ENCODE measurements at places on chromosomes 1 and 21.
A peak's percentile ranks its signal among the peaks of the same experiment; 100 is the strongest.

- no peak for DNase-seq
These were observed 140.1 kb downstream of the TGFBR3 start for GRCh38 chr1:91745640-91746373.

- DNase-seq, result no peak
These were observed 29.0 kb upstream of the CTBS start for GRCh38 chr1:84603223-84603622.

DNA sequence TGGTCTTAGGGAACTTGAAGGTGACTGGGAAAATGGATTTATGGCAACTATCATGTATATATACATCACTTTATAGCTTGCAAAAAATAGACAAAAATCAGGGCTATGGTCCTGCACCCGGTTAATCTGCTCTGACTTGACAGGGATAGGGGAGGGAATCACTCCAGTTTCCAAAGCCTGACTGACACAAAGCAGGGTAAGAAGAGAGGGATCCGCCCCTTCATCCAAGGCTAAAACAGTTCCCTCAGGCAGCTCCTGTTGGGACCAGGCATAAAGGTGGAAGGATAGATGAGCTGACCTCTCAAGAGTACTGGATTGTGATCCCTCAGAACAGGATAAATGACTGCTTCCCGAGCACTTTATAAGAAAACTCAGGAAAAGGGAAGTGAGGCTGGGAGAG is 1.4 kb downstream of the PBXIP1 start:
- no peak for DNase-seq

GRCh38 chr1:221117548-221117951 is 238.3 kb downstream of the HLX start:
- no peak for DNase-seq

DNA sequence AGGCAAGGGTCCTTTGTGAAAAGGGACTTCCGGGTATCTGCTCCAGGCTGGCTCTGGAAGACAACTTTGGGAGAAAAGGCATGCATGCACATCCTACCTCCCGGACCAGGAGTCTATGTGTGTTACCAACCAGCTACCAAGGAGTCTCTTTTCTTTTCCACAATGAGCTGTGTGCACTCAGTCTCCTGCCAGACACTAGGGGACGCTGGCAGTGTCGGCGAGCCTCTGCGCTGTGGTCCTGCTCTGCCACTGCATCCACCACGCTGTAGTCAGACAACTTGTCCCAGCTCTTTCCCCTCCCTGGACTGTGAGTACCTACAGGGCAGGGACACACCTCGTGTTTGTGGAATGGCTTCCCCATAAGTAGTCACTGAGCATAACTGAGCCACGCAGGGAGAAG is 5.1 kb upstream of the SSR2 start:
- DNase-seq, result no peak

- no peak for DNase-seq
These were observed 33.0 kb downstream of the CACHD1 start for GRCh38 chr1:64502931-64503330.

GRCh38 chr1:43238085-43238484 is 31.7 kb upstream of the TMEM125 start:
- peak; percentile 55 for DNase-seq

DNA sequence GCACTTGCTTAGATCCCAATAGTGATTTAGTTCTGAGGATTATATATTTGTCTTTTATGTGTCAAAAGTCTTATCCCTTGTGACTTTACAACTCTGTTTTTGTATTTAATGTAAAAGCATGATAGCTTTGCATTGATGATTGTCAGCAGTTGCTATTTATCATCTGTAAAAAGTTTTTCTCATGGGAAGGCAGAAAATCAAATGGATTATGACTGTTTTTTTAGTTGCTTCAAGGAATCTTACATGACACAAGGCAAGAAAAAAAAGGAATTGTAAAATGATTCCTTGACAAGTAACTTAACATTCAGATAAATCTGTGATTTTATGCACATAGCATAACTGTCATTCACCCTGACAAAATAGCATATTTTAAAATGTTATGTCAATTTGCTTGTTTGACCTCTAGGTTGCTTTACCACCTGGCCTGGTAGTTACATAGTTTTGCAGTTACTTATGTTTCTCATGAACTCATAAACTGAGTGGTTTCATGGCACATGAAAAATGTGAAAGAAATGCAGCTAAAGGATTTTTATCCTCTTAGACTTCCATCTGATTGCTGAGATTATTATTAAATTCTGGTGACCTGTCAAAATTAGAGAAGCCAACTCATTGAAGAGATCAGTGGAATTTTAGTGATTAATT is 622.6 kb downstream of the ADGRL2 start:
- no peak for DNase-seq

DNA sequence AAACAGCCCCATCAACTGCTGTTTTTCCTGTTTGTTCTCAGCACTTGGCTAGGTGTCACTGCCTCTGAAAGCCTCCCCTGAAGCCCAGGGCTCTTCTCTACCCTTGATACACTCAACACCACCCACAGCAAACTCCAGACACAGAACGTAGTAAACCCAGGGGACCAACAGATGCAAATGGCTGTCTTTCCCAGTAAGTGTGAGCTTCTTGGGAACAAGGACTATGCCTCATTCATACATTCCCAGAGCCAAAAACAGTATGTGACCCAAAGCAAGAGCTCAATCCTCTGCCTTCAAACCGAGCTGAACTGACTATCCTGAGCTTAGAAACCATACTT is 4.4 kb downstream of the LBR start:
- DNase-seq, result no peak

GRCh38 chr1:24324903-24325302 is 5.7 kb downstream of the GRHL3 start:
- DNase-seq, result no peak

DNA sequence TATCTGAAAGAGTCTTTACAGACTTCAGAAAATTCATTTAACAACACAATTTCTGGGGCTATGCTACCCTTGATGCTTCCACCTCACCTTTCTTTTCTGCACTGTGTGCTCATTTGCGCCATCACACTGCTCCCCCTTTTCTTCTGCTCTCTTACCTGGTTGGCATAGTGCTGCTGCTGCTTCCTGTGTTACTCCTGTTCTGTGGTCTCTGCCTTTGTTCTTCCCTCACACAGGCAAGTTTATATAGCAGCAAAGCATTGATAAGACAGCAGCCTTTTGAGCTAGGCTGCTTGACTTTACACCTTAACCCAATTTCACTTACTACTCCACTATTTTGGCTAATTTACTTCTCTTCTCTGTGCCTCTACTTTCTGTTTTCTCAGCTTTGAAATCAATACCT is 18.3 kb downstream of the SGIP1 start:
- DNase-seq, result no peak

DNA sequence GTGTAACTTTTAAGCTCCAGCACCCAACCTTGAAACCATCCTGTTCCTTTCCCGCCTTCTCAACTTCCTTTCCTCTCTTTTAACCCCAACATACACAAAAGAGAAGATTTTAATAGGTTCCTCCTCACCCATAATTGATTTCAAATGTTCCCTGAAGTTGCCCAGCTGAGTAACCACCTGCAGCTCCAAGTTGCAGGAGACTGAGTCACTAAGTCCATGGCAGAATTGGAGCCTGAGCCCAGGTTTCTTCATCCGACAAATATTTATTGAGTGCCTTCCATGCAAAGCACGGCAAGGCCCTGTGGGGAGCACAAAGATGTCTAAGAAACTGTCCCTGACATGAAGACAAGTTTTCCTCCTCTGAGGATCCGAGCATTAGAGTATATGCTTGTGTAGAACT is 97.7 kb downstream of the PAPPA2 start:
- DNase-seq, result no peak

- no peak for DNase-seq
These were observed 158.6 kb downstream of the PGBD5 start for GRCh38 chr1:230267338-230268065.

- DNase-seq, result no peak
These were observed 73.4 kb downstream of the ITPKB start for GRCh38 chr1:226665505-226666163.

GRCh38 chr21:35504277-35504676 is 455.2 kb upstream of the RUNX1 start:
- DNase-seq, result no peak

GRCh38 chr1:196467230-196467925 is 140.9 kb downstream of the KCNT2 start:
- DNase-seq, result no peak

GRCh38 chr1:221448585-221449175 is 293.2 kb downstream of the DUSP10 start:
- DNase-seq, result no peak

DNA sequence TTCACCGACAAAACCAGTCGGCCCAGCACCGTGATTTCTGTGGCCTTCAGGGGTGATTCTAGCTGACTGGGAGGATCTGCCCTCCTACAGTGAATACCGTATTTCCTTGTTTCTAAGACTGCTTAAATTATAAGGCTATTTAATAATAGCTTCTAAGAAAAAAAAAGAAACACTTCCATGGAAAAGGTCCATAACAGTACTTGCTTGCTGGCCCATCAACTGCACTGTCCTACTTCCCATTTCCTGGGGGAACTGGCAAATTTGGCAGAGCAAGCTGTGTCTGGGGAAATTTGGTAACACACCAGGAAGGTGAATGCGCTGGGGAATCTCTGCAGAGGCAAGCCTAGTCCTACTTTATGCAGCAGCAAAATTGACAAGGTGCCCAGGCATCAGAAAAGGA is 214.0 kb downstream of the ZNF326 start:
- DNase-seq, result no peak

GRCh38 chr1:24289937-24290595 is 29.1 kb upstream of the GRHL3 start:
- peak; percentile 46 for DNase-seq

DNA sequence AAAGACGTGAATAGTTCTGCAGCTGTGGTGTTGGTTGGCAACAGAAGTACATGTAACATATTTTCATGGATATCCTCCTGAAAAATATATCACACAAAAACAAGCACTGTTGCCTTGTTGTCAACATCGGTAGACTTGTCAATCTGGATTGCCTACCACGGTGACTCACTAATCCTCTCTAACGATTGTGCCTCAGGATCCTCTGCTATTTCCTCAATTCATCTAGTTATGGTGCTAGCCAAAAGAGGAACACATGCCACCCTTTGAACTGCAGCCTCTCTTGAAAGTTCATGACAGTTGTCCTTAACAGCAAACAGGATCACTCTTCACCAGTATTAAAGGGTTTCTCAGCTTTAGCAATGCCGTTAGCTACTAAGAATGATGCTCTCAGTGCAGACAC is 25.7 kb downstream of the RASAL2 start:
- DNase-seq, result no peak

- no peak for DNase-seq
These were observed 59.8 kb downstream of the CRB1 start for GRCh38 chr1:197327776-197328364.

DNA sequence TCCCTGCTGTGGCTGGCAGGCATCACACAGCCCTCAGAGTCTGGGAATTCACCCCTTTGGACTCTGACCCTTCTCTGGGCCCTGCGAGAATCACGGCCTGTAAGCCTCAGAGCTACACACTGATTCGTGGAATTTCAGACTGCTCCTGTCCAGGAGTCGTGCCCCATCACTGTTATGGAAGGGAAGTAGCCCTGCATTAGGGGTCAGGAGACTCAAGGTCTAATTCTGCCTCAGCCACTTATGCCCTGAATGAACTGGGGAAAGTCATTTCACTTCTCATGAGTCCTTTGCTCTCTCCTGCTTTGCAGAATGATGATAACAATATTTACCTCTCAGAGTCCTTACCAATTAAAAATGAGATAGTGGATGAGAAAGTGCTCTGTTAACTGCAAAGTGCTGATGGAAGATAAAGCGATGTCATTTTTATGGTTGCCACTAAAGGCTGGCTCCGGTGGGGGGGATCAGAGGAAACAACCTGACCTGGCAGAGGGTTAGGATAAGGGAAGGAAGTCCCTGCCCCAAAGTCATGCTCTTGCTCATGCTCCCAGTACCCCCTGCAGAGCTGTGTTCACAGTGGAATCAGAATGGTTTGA is 148.6 kb upstream of the CD34 start:
- DNase-seq, result no peak

DNA sequence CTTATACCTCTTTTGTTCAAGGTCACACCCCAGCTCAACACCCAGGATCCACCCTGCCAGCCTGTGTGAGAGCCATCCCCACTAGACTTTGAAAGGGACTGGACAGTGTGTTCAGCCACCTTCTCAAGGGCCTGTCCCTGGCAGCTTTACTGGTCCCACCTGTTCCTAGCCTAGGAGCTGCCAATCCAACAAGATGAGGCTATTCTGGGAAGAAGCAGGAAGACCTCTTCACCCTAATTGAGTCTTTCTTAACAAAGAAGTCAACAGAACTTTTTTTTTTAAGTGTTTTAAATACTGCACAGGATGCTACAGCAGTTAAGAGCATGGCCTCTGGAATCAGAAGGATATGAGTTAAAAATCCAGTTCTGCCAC is 95.8 kb upstream of the HOOK1 start:
- DNase-seq, result no peak

GRCh38 chr1:5885471-5886139 is 106.6 kb downstream of the NPHP4 start:
- no peak for DNase-seq

GRCh38 chr1:31376375-31377134 is 3.7 kb upstream of the FABP3 start:
- peak; percentile 94 for DNase-seq

- DNase-seq, result no peak
These were observed 103.8 kb downstream of the BRINP3 start for GRCh38 chr1:190373705-190374336.

DNA sequence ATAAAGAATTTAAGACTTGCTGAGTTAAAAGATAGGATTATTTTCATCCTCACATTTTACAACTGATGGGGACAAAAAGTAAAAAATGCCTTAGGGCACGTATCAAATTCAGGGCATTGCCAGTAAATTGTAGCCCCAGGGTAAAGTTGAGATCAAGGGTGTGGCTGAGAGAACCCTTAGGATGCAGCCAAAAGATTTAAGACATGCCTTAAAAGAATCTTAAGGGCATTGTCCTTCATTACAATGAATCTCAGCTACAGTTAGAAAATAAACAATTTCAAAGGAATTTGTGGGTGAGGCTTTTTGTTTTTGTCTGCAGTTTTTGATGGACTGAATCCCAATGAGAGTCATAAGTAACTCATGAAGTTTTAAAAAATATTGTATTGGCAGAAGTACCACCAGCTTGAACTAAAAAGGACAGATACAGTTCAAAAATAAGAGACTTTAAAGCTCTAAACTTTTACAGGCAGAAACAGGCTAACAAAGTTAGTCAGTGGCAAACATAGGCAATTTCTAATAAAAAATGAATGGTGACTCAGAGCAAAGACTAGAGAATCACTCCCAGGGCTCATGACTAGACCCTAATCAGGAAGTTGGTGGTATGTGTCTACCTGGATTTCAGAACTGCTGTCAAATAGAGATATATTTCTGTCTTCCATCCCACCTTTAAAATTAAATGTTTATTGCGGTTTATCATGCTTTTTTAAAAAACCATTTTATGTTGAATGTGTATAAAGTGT is 165.1 kb upstream of the SNX7 start:
- no peak for DNase-seq

DNA sequence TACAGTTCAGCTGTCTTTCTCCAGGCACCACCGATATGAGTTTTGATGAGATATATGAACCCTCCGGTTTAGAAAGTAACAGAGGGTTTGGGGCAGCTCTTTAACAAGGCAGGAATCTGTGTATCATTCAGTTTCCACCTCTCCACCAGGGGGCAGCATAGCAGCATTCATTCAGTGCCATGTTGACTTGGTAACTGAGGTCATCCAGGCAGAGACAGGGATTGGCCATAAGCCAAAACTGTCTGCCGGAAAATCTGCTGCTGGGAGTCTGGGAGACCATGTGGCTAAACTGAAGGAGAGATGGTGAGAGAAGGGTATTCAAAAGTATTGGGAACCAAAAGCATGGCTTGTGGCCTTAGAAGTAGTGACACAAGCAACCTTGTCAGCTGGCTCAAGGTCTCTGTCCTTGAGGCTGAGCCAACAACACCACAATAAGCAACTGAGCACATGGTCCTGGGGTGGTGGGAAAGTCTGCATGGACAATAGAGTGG is 98.5 kb downstream of the LMX1A start:
- DNase-seq, result peak; percentile 59
